ENCODE measurements at places on chromosomes 13 and 19.
A peak's percentile ranks its signal among the peaks of the same experiment; 100 is the strongest.

DNA sequence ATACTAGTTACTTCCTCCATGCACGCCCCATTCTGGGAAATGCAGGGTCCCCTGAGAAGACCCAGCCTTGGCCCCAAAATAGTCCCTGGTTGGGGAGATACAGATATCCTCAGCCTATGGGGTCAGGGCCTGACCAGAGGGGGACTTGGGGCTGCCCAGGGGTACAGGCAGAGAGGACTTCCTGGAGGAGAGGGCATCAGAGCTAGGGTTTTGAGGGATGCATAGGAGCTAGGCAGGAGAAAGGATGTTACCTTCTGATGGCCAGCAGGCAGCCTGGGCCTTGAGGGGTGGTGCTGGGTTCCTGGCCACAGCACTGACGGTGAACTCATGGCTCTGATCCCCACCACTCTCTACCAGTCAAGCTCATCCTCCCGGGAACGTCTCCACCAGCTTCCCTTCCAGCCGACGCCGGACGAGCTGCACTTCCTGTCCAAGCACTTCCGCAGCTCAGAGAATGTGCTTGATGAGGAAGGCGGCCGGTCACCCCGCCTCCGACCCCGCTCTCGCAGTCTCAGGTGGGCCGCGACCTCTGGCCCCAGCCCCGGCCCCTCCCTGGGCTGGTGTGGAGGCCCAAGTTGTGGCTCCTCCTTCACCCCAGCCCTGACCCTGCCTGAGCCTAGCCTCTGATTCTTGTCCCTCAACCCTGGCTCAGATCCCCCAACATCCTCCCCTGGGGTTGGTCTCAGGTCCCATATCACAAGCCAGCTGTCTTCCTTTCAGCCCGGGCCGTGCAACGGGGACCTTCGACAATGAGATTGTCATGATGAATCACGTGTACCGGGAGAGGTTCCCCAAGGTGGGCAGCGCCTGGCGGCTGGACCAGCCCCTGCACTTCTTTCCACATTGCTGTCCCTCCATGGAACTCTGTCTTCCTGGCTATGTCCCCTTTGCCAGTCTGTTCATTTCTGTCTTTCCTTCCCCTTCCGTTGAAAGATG lies 25.6 kb downstream of the MAST3 start:
- DNase-seq = no peak

GRCh38 chr13:34412295-34412694 lies 529.8 kb upstream of the NBEA start:
- no peak for DNase-seq

DNA sequence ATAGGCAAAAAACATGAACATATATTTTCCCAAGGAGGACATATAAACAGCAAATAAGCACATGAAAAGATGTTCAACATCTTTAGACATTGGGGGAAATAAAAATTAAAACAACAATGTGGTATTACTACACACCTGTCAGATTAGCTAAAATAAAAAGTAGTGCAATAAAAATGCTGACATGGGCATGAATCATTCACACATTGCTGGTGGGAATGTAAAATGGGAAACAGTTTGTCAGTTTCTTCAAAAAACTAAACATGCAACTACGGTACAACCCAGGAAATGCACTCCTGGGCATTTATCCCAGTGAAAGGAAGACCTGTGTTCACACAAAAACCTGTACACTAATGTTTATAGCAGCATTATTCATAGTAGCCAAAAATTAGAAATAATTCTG lies 5.3 kb upstream of the SUCLA2 start:
- no peak for DNase-seq

DNA sequence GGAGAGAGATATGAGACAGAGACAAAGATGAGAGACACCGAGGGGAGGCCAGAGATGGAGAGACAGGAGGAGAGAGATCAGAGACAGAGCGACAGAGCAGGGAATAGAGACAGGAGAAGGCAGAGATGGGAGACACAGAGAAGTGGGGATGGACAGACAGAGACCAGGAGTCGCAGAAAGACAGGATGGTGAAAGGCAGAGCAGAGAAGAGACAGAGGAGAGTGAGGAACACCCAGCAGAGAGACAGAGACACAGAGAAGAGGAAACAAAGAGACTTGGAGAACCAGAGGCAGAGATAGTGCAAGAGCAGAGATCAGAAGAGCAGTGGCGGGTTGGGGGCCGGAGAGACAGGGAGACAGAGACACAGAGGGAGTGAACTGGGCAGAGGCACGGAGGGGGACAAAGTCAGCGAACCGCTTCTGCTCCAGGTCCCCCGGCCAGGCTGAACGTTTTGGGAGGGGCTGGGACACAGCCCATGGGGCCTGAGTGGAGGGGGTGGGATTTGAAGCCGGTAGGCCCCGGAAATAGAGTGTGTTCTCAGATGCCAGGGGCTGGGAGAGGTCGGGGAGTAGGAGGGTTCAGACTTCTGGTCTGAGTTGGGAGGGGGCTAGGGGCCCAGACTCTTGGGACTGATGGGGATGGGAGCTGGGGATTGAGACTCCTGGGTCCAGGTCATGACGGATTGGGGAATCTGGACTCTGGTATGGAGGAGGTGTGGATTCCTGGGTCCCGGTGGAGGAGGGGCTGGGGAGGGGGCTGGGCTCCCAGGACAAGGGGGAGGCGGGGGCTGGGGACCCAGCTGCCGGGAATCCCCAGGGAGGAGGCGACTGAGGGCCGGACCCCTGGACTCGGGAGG lies 654 bp downstream of the ZNF579 start:
- DNase-seq = no peak

GRCh38 chr19:33385956-33386355 lies 12.4 kb downstream of the CEBPG start:
- DNase-seq = no peak

- DNase-seq = no peak
These were observed 9.9 kb downstream of the ZIC5 start for GRCh38 chr13:99961636-99962035.

- DNase-seq = no peak
These were observed 418.3 kb downstream of the DIAPH3 start for GRCh38 chr13:59745392-59745788.

DNA sequence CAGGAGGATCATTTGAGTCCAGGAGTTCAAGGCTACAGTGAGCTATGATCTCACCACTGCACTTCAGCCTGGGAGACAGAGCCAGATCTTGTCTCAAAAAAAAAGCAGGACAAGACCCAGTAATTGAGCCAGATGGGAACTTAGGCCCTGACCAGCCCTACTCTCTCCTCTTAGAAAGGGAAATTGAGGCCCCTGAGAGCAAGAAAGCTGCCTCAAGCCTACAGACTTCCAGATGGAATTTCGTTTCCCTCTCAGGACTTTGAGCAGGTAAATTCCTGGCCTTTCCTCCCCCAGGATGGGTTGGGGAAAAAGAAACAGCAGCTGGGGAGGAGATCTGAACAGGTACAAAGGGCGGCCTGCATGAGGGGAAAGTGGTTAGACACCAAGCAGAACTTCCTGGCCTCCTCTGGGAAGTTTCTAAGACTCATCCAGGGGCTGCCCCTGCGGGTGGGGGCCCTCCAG lies 3.6 kb upstream of the BCL3 start:
- no peak for DNase-seq

- DNase-seq = no peak
These were observed 96.5 kb downstream of the MIPEP start for GRCh38 chr13:23792680-23793079.

GRCh38 chr13:60758637-60759036 lies 361.6 kb downstream of the TDRD3 start:
- DNase-seq = no peak

GRCh38 chr19:6667114-6667627 lies 2.8 kb downstream of the TNFSF14 start:
- DNase-seq = peak; percentile 45

DNA sequence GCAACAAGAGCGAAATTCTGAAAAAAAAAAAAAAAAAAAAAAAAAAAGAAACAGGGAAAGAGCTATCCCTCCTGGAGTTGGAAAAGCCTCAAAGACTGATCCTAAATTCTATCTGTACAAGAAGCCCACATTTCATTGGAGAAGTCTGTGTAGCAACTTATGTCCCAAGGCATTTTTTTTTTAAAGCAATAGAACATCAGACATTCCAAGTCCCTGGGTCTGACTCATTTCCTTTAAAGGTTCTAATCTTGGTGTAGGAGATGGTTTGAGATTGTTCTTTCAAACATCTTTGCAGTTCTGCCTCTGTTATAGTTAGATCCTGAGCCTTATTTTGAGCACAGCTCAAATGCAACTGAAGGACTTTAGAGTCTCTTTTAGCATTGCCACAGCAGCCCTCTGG lies 706.5 kb upstream of the MIR17HG start:
- no peak for DNase-seq

- peak; percentile 25 for DNase-seq
These were observed 44.8 kb downstream of the ANKRD10 start for GRCh38 chr13:110869805-110870706.

- DNase-seq = peak; percentile 69
These were observed 759 bp downstream of the ZMYM2 start for GRCh38 chr13:19959141-19959830.

DNA sequence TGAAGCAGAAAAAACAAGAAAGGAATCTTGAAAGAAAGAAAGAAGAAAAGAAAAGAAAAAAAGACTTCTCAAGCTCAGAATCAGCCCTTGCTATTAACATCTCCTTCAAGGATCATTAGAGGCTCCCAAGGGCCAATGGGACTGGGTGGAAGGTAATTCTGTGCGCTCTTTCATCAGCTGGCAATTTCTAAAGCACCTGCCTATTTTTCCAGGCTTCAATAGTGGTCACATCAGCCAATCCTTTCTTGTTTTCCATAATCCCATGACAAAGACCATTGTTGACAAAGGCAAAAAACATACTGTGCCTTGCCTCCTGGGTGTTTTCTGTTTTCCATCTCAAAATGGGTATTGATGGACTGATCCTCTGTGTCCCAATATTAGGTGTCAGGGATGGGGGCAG lies 88.2 kb upstream of the TSC22D1 start:
- DNase-seq = no peak

All from activated CD4-positive, alpha-beta T cell treated with anti-CD3 and anti-CD28 coated beads, Interleukin-2, amount 50 U/mL, for 16 hours (primary cell).